Right atrium auricular region (tissue), 2 donors: ENCODE measurements at places on chromosomes 16 and 17. TPM values are rescaled to one million over a fixed set of nuclear protein-coding genes. Genes with fewer than 3 reads are reported as not detected.

DNA sequence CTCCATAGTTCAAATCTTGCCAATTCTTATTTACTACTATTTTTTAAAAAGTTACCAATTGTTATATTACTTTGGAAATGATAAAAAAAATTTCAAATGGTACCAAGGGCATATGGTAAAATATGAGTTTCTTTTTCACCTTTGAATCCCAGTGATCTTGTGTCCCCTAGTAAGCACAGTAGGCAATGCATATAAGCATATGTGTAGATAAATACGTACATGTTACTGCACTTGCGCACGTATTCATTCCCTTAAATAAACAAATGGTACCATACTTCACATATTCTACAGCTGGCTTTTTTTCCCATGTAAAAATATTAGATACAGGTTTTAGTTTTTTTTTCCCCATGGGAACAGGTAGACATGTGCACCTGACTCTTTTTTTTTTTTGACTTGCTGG is 27.6 kb downstream of the HEATR9 start:
- no peak for DNase-seq

- no peak for DNase-seq
Measured at GRCh38 chr17:60630352-60630751, 30.4 kb downstream of the PPM1D start.

DNA sequence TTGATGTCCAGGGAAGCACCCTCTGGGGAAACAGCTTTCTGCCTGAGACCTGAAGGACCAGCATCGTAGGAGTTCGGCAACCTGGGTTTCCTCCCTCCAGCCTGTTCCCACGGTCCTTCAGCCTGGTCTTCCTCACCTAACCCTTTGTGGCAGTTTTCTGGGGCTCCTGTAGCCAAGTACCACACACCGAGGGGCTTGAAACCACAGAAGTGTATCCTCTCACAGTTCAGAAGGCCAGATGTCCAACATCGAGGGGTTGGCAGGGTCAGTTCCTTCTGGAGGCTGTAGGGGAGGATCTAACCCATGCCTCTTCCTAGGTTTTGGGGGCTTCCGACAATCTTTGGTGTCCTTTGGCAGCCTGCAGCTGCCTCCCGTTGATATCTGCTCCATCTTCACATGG is 381.0 kb upstream of the TNRC6C start:
- DNase-seq, result no peak

The P2RX1 gene
- total RNA-seq, result 2.8 TPM

- DNase-seq, result no peak
Measured at GRCh38 chr17:4973256-4974114, 5.9 kb upstream of the SPAG7 start.

GRCh38 chr16:74309789-74310781 is 13.5 kb downstream of the PSMD7 start:
- no peak for DNase-seq

DNA sequence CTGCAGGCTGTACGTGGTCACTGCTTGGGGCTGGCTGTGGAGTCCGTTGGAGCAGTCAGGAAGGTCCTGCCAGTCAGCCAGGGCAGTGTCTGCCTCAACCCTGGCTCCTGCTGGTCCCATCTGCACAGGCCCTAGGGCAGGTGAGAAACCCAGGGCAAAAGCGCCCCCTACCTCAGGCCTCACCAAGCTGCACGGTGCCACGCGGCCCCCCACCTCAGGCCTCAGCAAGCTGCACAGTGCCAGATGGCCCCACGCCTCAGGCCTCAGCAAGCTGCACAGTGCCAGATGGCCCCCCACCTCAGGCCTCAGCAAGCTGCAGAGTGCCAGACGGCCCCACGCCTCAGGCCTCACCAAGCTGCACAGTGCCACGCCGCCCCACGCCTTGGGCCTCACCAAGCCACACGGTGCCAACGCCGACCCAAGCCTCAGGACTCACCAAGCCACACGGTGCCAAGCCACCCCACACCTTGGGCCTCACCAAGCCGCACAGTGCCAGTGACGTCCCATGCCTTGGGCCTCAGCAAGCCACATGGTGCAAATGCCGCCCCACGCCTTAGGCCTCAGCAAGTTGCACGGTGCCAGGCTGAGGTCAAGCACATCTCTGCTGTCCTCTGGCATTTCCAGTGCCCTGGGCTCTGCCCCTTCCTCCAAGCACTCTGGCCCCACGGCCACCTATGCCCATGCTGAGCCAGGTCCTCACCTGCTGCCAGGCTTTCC is 5.5 kb downstream of the TMEM204 start:
- DNase-seq, result no peak

DNA sequence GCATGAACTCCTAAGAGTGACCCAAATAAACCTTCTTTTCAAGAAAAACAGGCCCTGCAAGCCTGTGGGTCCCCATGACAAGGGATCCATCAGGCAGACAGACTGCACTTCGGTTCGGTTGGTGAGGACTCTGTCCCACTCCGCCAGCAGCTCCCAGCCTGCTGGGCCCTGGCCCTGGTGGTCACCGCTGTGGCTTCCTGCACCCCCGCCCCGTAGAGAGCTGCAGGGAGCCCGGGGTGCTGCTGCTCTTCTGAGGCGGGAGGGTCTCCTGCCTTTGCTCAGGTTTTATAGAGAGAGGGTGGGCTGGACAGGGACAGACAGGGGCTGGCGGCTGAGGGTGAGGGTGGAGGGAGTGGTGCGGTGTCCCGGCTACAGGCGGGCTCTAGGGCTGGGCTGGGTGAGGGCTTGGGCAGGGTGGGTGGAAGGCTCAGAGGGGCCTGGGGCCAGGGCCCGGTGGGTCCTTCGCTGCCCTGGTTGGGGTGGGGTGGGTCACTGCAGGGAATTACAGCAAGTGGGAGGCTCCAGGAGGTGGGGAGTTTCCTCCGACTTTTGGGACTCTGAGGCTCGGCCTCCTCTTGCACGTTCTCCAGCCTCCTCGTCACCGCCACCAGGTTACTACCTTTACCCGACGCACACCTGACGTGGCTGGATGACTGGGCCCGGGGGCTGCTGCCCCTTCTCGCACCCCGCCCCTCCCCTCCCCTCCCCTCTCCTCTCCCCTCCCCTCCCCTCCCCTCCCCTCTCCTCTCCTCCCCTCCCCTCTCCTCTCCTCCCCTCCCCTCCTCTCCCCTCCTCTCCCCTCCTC is 90.2 kb upstream of the CBX4 start:
- DNase-seq, result no peak

The KRTAP4-4 gene
- not detected for total RNA-seq

DNA sequence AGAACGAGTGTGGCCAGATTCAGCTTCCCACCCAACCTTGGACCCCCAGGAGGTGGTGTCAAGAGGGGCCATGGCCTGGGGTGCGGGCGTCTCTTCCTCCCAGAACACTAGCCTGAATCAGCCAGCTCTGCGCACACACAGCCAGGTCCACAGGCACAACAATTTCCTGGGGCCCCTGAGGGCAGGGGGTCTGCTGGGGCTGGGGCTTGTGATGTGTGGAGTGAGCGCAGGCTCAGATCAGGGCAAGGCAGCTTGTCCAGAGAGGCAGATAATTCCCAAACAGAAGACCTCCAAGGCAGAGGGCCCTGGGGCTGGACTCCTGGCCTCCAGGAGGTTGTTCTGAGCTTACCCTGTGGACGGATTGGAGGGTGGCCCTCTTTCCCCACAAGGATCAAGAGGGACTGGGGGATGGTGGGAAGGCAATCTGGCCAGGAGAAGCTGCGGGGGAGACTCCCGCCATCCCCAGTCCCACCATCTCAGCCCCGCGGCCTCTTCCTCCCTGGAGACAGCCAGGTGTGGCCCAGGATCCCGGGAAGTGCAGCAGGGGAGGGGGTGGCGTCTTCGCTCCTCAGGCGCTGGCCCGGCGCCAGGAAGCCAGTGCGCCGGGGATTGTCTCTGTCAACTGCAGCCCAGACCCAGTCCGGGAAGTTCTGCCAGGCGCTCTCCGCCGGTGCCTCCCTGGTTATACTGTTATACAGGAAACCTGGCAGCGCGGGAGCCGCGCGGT is 52.0 kb upstream of the AMZ2 start:
- no peak for DNase-seq

- no peak for DNase-seq
Measured at GRCh38 chr17:22233382-22233781, 541.1 kb downstream of the KCNJ18 start.

The ZMYND15 gene
- total RNA-seq, result 0.31 TPM

The UNC119 gene
- total RNA-seq, result 19.6 TPM

The SMTNL2 gene
- 41.6 TPM for total RNA-seq

DNA sequence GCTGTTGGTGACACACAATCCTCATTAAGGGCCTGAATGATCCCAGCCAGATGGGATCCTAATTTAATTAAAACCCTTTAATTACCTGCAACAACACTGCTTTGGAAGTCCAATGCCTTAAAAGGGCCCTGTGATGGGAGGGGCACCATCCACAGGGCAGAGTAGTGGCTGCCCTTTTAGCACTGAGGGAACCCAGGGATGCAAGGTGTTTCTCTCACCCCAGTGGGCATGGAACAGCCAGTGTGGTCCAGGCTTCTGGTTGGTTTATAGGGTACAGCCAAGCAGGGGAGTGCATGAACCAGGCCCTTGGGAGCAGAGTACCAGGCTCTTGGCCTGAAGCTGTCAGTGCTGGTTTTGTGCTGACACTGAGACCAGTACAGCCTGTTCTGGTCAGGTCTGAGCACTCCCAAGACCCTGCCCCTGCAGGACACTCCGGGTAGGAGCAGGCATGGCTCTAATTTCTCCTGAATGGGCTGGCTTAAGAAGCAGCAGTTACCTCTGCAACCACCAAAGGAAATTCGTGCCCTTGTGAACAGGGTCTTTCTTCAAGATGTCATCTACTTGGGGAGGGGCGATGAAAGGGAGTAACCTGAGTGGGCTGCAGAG is 9.9 kb downstream of the NXPH3 start:
- no peak for DNase-seq

DNA sequence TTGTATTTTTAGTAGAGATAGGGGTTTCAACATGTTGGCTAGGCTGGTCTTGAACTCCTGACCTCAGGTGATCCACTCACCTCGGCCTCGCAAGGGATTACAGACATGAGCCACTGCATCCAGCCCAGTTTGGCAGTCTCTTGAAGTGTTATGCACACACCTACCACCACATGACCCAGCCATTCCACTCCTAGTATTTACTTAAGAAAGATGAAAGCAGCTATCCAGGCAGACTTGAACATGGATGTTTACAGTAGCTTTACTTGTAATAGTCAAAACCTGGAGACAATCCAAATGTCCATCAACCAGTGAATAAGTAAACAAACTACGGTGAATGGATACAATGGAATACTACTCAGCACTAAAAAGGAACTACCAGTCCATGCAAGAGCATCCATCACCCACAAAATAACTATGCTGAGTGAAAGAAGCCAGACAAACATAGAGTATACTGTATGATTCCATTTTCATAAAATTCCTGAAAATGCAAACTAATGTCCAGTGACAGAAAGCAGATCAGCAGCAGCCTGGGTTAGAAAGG is 37.8 kb upstream of the RASD1 start:
- no peak for DNase-seq
